Vagina (tissue), 2 donors: ENCODE measurements at places on chromosomes 7 and 10. TPM values are rescaled to one million over a fixed set of nuclear protein-coding genes. Genes with fewer than 3 reads are reported as not detected.

DNA sequence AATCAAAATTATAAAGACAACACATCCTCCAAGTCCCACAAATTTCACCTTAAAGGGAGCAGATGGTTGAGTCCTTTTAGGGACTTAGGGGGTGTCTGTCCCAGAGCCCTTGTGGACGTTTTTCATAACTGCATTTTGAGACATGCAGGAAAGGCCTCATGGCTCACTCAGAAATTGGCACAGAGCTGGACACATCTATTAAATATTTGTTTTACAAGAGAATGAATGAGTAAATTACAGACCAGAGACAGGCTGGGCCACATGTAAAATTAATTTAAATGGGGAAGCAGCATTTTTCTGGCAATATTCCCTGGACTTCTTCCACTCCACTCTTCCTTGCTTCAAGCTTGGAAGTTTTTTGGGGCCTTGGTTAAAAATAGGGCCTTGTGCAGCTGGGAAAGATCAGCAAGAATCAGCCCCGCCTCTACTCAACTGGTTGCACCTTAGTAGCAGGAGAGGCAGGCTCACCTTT, 20.0 kb downstream of the LAMB1 start:
- H3K4me1 ChIP-seq, result peaks cover 20% of the 10 kb centered on the region
- H3K4me3 ChIP-seq, result no peak overlapping the region
- no peak overlapping the region for H3K27ac ChIP-seq
- no peak for DNase-seq

GRCh38 chr7:103803631-103804030, 185.8 kb downstream of the RELN start:
- H3K4me3 ChIP-seq, result no peak overlapping the region
- H3K27me3 ChIP-seq, result no peaks in the 10 kb centered on the region
- DNase-seq, result no peak
- H3K27ac ChIP-seq, result no peak overlapping the region

- H3K36me3 ChIP-seq, result no peaks in the 10 kb centered on the region
- H3K4me3 ChIP-seq, result no peak overlapping the region
- H3K4me1 ChIP-seq, result no peaks in the 10 kb centered on the region
- peak; percentile 12 for DNase-seq
Observed at GRCh38 chr7:158750702-158751101, 46.1 kb upstream of the NCAPG2 start.

DNA sequence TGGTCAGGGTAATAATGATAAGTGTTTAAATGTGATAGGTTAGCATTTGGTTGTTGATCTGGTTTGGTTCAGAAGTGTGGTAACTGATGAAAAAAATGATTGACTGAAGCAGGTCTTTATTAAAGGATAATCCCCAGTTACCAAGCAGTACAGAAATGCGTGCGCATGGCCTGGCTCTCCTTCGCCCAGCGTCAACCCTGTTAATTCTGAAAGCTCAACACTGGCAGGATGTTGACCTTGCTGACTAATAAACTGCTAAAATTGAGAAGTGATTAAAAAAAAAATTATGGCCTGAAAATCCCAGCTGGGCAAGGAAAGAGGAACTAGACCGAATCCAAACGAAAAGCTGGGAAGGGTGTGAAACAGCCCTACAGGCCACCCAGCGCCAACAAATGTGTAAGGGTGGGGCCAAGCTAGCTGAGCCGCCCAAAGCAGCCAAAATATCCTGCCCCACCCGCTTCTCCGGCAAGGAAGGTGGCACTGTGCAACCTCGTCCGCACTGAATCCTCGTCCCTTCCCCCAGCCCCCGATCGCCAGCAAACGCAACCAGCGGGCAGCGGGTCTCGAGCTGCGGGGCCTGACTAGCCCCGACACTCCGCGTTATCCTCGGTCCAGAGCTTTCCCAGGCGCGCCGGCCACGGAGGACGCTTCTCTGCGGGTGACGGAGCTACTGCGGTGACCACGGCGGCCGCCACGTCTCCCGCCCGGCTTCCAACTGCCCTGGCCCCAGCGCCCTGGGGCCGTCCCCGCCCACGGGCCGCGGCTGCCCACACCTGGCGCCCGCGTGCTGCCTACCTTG, 561 bp downstream of the SHTN1 start:
- H3K4me3 ChIP-seq, result peak overlapping the region; percentile 71
- H3K4me1 ChIP-seq, result peaks cover 6% of the 10 kb centered on the region
- H3K27ac ChIP-seq, result peak overlapping the region; percentile 53
- no peaks in the 10 kb centered on the region for H3K27me3 ChIP-seq
- H3K36me3 ChIP-seq, result no peaks in the 10 kb centered on the region
- DNase-seq, result no peak

DNA sequence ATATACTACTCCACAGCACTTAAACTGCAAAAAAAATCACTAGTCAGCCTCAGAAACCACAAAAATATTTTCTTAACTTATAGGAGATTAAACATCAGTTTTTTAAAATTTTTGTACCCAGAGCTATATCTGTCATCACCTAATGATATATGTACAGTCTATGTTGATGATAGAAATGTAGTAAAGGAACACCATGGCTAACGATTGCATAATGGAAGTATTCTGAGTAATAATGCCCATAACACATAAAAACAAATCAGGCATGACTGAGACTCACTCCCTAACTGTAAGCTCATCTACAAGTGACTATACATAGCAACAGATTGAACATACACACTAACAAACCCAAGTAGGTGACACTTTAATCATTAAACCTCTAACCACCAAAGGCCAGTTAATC, 51.3 kb downstream of the TSPAN12 start:
- H3K4me1 ChIP-seq, result no peaks in the 10 kb centered on the region
- H3K4me3 ChIP-seq, result no peak overlapping the region
- no peak for DNase-seq

The ZFAND2A gene
- 30.9 TPM for total RNA-seq

The PILRA gene
- total RNA-seq, result 8.3 TPM

The INMT gene
- 5.6 TPM for total RNA-seq

The PAX4 gene
- not detected for total RNA-seq
